ENCODE measurements at places on chromosomes 4 and X.
A peak's percentile ranks its signal among the peaks of the same experiment; 100 is the strongest.

GRCh38 chr4:149987330-149988086 is 90.7 kb upstream of the DCLK2 start:
- peak; percentile 46 for DNase-seq

DNA sequence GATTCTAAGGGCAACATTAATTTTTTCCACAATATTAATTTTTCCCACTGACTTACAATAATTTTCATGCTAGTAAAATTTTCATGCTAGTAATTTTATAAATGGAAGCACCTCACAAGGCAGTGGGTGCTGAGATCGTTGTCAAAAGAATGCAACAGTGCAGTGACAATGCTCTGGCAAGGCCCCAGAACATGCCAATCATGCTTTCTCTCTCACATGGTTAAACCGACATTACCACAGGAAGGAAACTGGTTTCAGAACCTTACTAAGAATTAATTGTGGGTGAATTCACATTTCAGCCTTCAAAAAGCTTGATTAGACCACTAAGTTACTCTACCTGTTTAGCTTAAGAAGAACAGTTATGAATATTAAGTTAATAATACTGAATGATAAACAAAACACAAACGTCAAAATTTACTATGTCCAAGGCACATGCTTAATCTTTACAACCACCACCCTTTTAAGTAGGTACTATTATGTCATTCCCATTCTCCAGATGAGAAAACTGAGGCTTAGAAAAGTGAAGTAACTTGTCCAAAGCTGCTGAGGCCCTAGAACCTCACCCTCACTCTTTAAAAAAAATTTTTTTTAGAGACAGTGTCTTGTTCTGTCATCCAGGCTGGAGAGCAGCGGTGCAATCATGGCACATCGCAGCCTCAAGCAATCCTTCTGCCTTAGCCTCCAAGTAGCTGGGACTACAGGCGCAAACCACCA is 10.0 kb upstream of the OPHN1 start:
- peak; percentile 44 for DNase-seq

DNA sequence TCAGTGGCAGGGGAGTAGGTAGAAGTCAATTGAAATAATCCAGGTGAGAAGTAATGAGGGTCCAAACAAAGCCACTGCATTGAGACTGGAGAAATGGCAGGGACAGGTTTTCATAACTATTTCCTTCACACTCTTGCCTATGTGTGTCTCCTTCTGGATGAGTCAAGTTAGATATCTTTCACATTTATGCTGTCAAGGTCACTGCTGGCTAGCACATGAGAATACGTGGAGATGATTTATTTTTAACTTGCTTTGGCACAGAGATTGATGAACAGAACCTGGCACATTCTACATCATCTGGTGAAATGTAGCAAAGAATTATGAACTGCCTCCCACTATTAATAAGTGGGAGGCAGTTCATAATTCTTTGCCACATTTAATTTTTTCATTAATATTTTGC is 66.7 kb upstream of the BOD1L1 start:
- DNase-seq = no peak

DNA sequence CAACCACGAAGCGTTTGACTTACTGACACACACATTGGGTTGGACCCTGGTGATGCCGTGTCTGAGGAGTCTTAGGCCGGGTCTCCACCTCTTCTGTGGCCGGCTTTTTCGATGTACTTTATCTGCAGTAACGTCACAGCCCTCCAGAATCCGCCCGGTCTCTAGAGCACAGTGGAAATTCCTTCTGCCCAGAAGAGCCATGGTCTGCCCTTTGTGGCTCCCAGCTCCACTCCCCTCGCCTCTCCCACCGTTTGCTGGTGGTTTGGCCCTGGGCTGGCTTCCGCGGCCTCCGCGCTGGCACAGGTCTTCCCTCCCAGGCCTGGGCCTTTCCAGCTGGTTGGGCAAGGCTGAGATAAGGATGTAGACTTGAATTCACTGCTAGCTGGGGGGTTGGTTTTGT is 4.3 kb downstream of the MAEA start:
- DNase-seq = no peak

DNA sequence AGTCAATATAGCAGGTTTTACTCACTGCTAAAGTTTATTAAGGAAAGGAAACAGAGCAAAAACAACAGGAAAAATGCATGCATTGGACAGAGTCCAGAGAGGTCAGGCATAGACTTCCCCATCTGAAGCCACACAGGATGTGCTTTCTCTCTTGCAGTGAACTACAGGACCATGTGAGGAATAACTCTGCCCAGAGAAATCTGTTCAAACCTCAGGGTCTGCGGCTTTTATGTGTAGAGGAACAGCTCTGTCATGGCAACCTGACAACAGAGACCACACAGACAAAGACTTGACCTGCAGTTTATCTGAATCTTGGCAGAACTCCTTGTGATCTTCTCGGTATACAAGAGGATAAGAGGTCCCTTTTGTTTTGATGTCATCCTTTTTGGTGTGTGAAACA is 46.3 kb upstream of the LONRF3 start:
- peak; percentile 9 for DNase-seq

DNA sequence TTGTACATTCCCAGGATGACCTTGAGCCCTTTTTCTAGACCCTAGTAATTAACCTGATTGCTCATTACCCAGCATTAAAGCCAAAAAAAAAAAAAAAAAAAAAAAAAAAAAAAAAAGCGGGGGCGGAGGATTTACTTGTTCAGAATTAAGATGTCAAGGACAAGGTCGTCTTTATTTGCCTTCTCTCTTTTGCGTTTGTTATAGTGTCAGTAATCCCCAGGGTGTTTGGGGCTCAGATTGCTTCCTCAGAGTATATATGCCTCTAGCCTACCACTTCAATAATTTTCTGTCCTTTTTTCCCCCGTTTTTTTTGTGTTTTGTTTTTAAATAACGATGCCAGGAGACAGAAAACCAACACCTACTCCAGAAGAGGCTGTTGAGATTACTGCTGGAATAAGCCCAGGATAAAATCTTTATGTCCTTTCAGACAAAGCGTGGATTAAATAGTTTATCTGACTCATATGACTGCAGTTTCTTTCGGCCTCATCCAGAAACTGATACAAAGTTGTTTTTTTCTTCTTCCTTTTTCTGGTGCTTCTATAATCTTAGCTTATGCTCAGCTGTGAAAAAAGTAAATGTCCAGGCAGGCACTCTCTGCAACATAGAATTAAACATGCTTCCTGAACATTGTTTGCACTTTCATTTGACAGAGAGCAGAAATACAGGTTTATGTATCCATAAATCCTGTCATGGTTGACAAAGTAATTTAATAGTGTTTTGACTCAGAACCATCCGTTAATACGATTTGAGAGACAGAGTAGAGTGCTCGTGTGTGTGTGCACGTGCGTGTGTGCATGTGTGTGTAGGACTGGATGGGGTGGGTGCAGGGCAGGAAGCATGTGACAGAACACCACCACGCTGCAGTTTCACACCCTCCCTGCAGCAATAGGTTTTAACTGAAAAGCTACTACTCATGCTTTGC is 138.6 kb downstream of the AFF1 start:
- peak; percentile 21 for DNase-seq

DNA sequence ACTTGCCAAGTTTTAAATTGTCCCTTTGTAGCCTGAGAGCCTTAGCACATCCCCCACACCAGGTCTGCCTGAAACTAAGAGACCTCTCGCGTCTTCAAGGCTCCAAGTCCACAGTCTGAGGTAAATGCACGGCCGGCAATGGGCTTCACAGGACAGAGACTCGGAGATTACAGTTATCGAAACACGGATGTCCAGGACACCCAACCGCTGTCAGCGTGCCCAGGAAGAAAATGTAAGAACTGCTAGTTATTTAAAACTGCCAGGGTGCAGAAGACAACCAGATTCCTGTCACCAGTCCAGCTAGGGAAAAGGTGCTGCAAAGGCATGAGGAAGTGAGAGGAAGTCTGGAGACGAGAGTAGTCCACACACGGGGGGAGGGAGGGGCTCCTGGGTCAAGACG is 28.9 kb downstream of the ZNF827 start:
- no peak for DNase-seq

DNA sequence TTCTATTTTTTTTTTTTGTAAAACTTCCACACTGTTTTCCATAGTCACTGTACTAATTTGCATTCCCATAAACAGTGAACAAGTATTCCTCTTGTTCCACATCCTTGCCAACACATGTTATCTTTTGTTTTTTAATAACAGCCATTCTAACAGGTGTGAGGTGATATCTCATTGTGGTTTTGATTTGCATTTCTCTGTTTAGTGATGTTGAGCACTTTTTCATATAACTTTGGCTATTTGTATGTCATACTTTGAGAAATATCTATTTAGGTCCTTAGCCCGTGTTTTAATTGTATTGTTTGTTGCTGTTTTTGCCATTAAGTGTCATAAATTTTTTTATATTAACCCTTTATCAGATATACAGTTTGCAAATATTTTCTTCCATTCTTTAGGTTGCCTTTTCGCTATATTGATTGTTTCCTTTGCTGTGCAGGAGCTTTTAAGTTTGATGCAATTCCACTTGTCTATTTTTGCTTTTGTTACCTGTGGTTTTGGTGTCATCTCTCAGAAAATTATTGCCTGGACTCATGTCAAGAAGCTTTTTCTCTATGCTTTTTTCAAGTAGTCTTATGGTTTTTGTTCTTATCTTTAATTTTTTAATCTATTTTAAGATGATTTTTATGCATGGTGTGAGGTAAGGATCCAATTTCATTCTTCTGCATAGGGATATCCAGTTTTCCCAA is 27.9 kb upstream of the NDNF start:
- DNase-seq = no peak

- peak; percentile 88 for DNase-seq
These were observed 108.0 kb downstream of the LRBA start for GRCh38 chr4:150906987-150907633.

DNA sequence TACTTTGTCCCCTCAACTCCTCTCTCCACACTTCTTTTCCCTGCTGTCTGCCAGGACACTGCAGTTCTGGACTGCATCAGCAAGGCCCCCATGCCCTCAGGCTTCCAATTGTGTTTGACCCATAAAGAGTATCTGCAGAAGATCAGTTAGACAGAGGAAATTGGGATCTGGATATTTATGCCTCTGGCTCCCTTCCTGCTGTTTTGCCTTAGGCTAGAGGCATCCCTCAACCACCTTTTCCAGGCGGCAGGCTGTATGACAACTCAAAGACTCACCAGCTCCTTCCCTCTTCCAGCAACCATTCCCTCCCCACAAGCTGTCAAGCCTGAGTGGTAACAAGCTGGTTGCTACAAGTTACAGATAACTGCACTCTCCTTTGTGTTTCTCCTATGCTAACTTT is 66.4 kb upstream of the NDP start:
- no peak for DNase-seq

DNA sequence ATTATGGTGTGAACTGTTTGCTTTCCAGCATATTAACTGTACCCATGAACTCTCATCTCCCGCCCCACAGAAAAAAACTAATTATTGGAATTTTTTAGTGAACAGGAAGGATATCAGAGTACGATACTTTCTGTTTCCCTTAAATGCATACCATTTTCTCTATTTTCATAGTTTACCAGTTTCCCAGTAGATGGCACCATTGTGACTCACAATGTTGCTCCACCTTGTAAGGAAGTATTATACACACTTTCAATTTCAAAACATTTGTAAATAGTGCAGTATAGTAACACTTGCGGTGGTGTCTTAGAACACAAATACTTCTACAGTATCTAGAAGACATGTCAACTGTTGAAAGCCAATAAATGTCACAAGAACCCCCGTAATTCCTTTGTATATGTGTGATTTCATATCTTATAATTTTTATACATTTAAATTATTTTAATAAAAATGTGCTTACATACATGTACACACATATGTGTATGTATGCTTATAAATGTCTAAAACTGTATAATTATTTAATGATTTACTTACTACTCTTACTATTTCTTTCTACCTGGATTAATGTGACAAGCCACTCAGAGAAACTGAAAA is 167.3 kb downstream of the SLIT2 start:
- peak; percentile 84 for DNase-seq

DNA sequence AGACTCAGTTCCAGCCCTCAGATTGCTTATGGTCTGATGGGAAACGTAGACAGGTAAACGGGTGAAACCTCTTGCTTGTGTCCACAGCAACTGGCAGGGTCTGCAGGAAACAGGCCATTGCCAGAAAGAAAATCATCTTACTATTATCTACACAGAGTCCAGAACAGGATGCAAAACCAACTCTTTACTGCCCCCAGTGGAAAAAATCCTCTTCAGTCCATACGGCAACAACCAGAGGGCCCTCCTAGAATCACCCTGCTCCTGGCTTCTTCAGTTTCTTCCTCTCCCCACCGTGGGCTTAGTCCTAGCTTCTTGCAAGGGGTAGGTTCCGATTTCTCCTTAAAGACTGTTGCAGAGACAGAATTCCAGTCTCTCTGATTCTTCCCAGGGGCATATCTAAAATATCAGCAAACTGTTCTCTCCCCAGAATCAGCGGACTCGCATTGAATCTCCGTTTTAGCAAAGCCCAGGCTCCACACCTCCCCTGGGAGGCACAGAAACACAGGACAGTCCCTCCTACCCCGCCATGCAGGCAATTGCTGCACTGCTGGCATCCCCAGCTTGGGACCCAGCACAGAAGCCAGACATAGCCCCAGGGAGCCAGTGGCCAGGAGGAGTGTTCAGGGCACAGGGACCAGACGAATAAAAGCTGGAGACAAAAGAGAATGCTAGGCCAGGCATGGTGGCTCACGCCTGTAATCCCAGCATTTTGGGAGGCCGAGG is 41.0 kb upstream of the SH3RF1 start:
- peak; percentile 88 for DNase-seq

GRCh38 chr4:58553679-58554078 is 1443.5 kb upstream of the IGFBP7 start:
- no peak for DNase-seq

DNA sequence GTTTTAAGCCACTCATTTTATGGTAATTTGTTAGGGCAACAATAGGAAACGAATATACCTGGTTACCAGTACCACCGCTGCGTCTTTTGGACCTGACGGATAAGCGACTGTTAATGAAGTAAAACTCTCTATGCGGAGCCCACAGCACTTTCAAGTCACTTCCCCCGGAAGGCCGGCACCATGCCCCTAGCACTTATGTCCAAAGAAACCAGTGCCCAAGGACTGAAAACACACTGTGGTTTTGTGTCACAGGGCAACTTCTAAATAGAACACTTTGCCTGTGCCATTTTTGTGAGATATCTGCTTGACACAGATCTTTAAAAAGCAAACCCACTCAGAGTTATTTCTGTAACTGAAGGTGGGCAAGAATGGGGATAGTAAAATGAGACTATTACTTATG is 22.7 kb downstream of the SH3KBP1 start:
- DNase-seq = no peak

Measured in OCI-M1 (cell line).